A549 treated with RU486 at 1 μM for 4 hours (cell line): ENCODE measurements at places on chromosomes 2 and 18. TPM values are rescaled to one million over a fixed set of nuclear protein-coding genes. Genes with fewer than 3 reads are reported as not detected.

Gene RAPH1
- 5.6 to 6.8 TPM (median 6.4 TPM) in 5 replicates for total RNA-seq

Gene DSC3
- total RNA-seq: 1.6 to 2.8 TPM (median 1.9 TPM) in 5 replicates

Gene COMMD1
- total RNA-seq: 38.7 to 58.8 TPM (median 42.8 TPM) in 5 replicates

Gene SMCHD1
- 12.0 to 25.2 TPM (median 15.4 TPM) in 5 replicates for total RNA-seq

Gene NEU2
- total RNA-seq: not detected in 5 replicates

Gene SERPINB10
- total RNA-seq: not detected in 5 replicates

Gene MYO5B
- 10.2 to 15.1 TPM (median 12.8 TPM) in 5 replicates for total RNA-seq

Gene REEP1
- 0.55 to 0.62 TPM (median 0.61 TPM) in 5 replicates for total RNA-seq

Gene SYT4
- total RNA-seq: not detected in 5 replicates

Gene KATNAL2
- total RNA-seq: 1.3 to 2.5 TPM (median 2.1 TPM) in 5 replicates

Gene RESP18
- total RNA-seq: not detected in 5 replicates

Gene VSNL1
- not detected in 5 replicates for total RNA-seq

Gene CHMP3
- 128 to 137 TPM (median 129 TPM) in 5 replicates for total RNA-seq

Gene YIPF4
- 26.1 to 63.7 TPM (median 54.0 TPM) in 5 replicates for total RNA-seq

Gene SLC4A3
- 1.7 to 3.4 TPM (median 2.3 TPM) in 5 replicates for total RNA-seq

Gene GAL3ST2
- total RNA-seq: 0.10 to 0.36 TPM (median 0.23 TPM) in 4 of 5 replicates, not detected in the other

Gene ABCB6
- 22.5 to 37.5 TPM (median 30.4 TPM) in 5 replicates for total RNA-seq

Gene DAPL1
- not detected in 5 replicates for total RNA-seq
